Amygdala (tissue), 56 donors: ENCODE measurements at places on chromosomes 6 and 20.

GRCh38 chr6:132731086-132731485 lies 17.2 kb upstream of the VNN1 start:
- DNase-seq: no peak

DNA sequence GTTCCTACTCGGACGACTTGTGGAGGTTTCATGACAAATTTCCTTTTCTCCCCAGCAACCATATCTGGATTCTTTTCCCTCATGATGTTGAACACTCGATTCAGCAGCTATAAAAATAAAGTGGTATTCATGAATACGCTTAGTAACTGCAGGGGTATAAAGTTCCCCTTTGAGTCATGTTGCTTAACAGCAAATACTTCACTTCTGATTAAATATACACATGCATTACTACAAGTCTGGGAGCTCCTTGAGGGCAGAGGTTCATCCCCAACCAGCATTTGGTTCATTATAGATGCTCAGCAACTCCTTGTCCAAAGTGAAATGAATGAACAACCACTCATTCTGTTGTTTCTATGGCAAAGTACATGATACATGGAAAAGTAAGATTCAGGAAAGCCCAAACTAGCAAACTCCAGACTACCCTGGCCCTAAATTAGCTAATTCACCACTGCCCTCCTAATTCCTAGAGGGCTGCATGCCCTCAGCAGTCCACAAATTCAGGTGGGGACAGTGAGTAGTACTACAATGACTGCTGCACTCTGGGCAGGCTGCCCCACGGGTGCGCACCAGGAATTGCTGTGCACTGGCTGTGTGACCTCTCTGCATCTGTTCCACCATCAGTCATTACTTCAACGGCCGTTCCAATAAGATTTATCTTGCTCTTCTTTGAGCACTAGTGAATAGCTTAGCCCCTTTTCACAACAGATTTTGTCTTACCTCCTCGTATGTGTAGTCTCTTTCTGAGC lies 15.2 kb downstream of the EIF2S2 start:
- DNase-seq: no peak

DNA sequence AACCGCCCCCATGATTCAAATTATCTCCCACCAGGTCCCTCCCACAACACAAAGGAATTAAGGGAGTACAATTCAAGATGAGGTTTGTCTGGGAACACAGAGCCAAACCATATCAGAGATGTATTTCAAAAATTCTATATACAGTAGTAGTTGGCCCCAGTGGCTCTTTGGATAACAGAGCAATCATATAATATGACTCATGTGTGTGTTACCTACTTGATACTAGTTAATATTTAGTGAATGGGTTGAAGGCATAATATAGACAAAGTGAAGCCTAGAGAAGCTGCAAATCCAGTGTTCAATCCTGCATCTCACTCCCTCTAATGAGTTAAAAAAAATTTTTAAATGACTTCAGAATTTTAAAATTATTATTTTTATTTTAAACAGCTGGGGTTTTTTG lies 43.2 kb downstream of the KAT14 start:
- no peak for DNase-seq

DNA sequence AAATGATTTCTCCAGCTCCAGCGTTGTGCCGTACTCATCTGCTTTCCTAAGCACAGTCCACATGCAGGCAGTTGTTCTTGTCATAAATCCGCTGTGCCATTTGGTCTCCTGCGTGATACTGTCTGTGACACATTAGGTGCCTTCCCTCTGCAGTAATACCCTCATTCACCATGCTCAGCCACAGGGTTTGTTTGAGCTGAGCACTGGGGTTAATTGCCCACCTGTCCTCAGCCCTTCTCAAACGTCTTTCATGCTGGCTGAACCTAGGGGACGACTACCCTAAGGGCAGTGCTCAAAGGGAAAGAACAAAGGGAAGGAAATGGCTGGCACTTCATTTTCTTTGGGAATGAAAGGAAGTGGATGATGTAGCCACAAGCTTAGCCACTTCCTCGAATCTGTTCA lies 64.2 kb upstream of the MYLIP start:
- DNase-seq: no peak

DNA sequence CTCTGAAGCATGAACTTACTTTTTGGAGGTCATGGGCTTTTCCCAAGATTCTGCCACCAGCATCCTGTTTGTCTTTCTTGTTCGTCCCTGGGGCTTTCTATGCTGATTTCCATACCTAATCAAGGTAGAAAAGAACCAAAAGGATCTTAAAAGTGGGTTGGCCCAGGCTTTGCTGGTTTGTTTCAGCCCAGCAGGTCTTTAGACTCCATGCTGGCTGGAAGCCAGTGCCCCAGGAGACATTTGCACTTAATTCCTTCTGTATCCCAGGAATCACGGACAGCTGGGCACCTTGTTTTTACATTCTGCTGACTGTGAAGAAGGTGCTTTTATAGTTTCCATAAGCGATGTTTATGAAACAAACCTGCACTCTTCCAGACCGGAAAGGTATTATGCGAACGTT lies 195.9 kb downstream of the CDH4 start:
- DNase-seq: no peak

- no peak for DNase-seq
Measured at GRCh38 chr6:133245422-133245903, 4.3 kb downstream of the EYA4 start.

DNA sequence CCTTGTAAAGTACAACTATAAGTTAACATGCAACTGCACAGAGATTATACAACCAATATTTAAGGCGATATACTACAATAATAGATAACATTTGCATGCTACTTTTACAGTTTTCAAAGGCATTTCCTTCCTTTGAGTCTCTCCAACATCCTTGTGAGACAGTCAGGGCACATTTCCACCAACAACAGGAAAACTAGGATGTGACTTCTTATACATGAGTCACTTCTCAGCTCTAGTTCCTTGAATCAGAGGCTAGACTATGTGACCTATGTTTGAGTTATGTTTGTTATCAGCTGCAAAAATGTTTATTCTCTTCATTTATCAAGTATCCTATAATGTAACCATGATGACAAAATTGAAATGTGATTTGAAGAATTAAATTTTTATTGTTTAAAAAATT lies 51.7 kb upstream of the TFAP2D start:
- no peak for DNase-seq

DNA sequence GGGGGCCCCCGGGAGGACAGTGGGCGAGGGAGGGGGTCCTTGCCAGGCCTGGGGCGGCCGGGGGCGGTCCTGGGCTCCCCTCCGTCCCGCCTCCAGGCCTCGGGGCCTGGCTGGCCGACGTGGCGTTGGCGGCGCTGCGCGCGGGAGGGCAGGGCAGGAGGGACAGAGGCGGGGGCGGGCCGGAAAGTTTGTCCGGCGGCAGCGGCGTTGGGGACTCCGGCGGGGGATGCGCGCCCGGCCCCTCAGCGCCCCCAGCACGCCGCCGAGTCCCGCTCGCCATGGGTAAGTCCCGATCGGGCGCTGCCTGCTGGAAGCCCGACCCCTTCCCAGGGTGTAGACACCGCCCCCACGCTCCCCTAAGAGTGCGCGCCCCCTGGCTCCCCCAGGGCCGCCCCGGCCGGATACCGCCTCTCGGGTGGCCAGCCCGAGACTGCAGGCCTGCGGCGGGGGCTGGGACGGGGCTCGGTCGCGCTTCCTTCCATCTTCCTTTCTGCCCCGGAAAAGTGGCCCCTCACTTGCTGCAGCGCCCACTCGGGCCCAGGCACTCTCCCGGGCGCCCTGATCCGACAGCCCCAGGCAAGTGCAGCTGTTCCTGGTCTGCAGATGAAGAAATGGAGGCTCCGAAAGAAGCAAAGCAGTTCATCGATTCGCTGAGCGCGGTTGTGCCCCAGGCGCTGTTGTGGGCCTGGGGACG lies at the start of gene SLC2A10:
SLC2A10 (plus strand) TSS at position 191 of the 694 bp plus-strand sequence; CDS start at position 279, 88 bp downstream.
- DNase-seq: peak; percentile 26

- DNase-seq: no peak
Measured at GRCh38 chr20:41357424-41358163, 9.0 kb downstream of the EMILIN3 start.

DNA sequence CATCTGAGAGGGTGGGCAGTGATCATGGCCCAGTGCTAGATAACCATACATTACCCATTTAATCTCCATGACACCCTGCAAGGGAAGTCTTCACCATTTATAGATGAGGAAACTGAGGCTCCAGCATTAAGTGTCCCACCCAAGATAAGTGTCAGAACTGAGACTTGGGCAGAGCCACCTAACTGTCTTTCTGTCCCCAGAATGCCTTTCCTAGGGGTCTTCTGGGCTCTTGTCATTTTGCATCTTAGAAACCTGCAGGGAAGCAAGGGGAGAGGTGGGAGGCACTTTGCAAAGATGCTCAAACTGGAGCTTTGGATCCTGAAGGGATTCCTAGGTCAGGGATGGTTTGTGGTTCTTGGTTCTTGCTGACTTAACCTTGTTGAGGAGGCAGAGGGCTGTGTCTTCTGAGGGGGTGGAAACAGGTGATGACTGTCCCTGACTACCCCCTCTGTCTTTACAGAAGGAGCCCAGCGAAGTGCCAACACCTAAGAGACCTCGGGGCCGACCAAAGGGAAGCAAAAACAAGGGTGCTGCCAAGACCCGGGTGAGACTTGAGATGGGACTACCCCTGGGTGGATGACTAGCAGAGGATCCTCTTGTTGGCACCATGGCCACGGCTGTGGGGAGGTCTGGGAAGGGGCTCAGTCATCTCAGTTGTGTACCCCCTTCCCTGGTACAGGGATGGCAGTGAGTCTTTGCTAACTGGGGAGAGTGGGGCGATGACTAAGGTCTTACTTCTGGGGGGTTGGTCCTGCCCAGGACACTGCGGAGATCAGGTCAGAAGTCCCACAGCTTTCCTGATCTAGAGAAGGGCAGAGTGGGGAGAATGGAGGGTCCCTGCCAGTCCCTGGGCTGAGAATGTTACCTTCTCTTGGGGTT lies 5.8 kb downstream of the HMGA1 start:
- DNase-seq: no peak

- no peak for DNase-seq
Measured at GRCh38 chr6:108944707-108945680, 96.8 kb downstream of the ARMC2 start.

DNA sequence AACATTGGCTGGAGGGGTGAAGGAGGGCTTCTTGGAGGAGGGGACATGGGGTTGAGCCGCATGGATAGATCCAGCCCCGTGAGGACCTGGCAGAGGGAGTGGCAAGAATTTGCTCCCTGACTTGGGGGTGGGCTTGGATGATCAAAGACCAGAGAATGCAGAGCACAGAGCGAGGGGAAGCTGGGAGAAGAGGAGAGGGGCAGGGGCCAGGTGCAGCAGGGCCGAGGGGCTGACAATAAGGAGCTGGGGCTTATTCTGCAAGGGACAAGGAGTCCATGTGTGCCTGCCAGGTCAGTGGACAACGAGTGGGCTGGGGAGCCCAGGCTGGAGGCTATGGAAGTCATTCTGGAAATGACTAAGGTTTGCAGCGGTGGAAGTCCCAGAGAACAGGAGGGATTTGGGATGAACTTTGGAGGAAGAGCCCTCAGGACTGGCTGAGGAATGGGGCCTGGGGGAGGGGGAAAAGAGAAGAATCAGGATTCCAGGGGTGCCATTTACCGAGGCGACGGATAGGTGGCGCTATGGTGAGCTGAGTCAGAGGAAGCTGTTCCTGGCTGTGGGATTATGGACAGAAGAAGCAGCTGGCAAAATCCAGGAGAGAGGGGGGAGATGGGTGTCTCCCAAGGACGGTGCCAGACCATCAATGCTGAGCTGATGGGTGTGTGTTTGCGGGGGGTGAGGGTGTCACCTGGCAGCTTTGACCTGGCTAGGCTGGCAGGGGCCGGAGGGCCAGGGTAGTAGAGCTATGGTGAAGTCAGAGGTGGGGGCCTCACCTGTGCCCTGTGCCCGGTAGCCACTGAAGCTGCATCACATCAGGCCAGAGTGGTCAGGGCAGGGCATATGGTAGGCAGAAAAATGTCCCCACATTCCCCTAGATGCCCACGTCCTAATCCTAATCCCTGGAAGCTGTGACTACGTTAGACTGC lies 7.8 kb downstream of the KCNG1 start:
- no peak for DNase-seq

- no peak for DNase-seq
Measured at GRCh38 chr6:132445201-132445951, 44.1 kb upstream of the MOXD1 start.

GRCh38 chr6:124334359-124334758 lies 530.7 kb downstream of the NKAIN2 start:
- DNase-seq: no peak

- DNase-seq: no peak
Measured at GRCh38 chr6:14964556-14965270, 281.2 kb upstream of the JARID2 start.

GRCh38 chr6:26250698-26251044 lies 114.3 kb upstream of the BTN3A2 start:
- DNase-seq: no peak

DNA sequence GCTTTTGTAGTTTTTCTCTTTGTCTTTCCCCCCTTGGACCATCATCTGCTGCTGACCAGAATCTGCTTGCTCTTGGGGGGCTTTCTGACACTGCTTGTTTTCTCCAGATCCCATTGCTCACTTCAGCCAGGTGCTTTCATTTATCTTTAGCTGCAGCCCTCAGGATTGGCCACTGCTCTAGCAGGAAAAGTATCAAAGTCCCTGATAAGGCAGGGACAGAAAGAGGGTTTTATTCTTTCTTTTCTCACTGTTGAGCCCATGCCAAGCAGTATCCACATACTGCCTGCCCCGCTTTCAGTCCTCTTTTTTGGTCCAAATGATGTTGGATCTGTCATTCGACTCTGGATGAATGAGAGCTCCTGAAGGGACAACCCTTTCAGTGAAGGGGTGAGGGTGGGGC lies 141.4 kb downstream of the DNAH8 start:
- DNase-seq: no peak

GRCh38 chr6:105790635-105791034 lies 295.5 kb upstream of the PRDM1 start:
- DNase-seq: no peak

- DNase-seq: peak; percentile 12
Measured at GRCh38 chr20:33561692-33562601, 72.1 kb downstream of the CBFA2T2 start.

GRCh38 chr20:12977328-12978125 lies 31.2 kb upstream of the SPTLC3 start:
- DNase-seq: no peak

- DNase-seq: no peak
Measured at GRCh38 chr20:37907330-37907676, 4.4 kb downstream of the VSTM2L start.

- no peak for DNase-seq
Measured at GRCh38 chr6:100144991-100145390, 151.0 kb upstream of the MCHR2 start.

GRCh38 chr6:13892017-13892645 lies 32.6 kb upstream of the RNF182 start:
- no peak for DNase-seq

GRCh38 chr6:17886891-17887290 lies 100.5 kb downstream of the KIF13A start:
- no peak for DNase-seq

GRCh38 chr6:20409427-20409971 lies 7.8 kb downstream of the E2F3 start:
- no peak for DNase-seq

GRCh38 chr6:26113570-26113969 lies 26.3 kb downstream of the HFE start:
- DNase-seq: no peak
